Stimulated activated CD4-positive, alpha-beta T cell treated with anti-CD3 and anti-CD28 coated beads, Interleukin-1b, Interleukin-23, amount 100 ng/mL, for 4 hours (primary cell): ENCODE measurements at places on chromosomes 3 and 15.
A peak's percentile ranks its signal among the peaks of the same experiment; 100 is the strongest.

GRCh38 chr3:64143409-64144130, 81.7 kb downstream of the PRICKLE2 start:
- DNase-seq = no peak

- DNase-seq = no peak
Observed at GRCh38 chr3:42024591-42025351, 62.9 kb upstream of the ULK4 start.

GRCh38 chr3:144772372-144772771, 800.7 kb downstream of the DIPK2A start:
- DNase-seq = no peak

GRCh38 chr3:39108200-39108710, 775 bp downstream of the TTC21A start:
- no peak for DNase-seq

DNA sequence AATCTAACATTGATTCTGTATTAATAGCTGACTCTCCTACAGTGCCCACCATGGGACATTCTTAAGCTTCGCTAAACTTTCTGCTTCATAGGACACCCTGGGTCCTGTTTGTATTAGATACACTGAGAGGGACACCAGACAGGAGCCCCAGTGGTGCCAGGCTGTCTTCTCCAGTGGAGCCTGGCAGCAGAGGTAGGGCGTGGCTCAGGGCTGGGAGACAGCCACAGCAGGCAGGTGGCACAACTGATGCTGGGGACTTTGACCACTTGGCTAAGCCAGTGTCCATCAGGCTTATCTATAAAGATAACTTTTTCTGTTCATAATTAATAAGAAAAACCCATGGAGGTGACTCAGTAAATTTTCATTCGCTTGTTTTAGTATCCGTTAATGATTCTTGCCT, 21.8 kb downstream of the NIPA1 start:
- DNase-seq = no peak

- no peak for DNase-seq
Observed at GRCh38 chr3:124916837-124917409, 17.6 kb downstream of the MUC13 start.

- no peak for DNase-seq
Observed at GRCh38 chr15:79051941-79052731, 38.4 kb downstream of the RASGRF1 start.

GRCh38 chr3:159941038-159942000, 47.3 kb upstream of the IL12A start:
- DNase-seq = no peak

GRCh38 chr15:63246691-63247469, 30.5 kb upstream of the APH1B start:
- DNase-seq = no peak

DNA sequence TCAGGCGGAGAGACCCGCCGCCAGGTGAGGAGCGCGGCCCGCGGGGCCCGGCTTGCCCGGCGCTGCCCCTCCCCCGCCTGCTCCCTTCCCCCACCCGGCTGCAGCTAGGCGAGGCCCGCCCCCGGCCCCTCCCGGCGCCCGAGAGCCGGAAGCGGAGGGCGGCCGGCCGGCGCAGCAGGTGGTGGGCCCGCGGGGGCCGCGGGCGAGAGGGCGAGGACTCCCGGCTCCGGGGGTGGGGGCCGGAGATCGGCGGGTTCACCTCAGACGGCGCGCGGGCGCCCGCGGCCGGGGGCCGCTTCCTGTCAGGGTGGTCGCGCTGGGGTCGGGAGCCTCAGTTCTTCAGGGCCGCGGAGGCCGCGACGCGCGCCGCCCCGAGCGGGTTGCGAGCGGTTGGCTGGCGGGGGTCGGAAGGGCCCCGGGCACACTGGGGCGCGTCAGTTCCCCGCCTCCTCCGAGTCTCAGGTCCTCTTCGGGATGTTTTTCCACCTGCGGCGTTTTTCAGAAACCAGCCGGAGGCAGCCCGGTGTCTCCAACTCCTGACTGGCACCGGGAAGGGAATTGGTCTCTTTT, 395 bp downstream of the ZFAND6 start:
- DNase-seq = peak; percentile 81

- no peak for DNase-seq
Observed at GRCh38 chr3:35936571-35936970, 297.2 kb downstream of the ARPP21 start.

DNA sequence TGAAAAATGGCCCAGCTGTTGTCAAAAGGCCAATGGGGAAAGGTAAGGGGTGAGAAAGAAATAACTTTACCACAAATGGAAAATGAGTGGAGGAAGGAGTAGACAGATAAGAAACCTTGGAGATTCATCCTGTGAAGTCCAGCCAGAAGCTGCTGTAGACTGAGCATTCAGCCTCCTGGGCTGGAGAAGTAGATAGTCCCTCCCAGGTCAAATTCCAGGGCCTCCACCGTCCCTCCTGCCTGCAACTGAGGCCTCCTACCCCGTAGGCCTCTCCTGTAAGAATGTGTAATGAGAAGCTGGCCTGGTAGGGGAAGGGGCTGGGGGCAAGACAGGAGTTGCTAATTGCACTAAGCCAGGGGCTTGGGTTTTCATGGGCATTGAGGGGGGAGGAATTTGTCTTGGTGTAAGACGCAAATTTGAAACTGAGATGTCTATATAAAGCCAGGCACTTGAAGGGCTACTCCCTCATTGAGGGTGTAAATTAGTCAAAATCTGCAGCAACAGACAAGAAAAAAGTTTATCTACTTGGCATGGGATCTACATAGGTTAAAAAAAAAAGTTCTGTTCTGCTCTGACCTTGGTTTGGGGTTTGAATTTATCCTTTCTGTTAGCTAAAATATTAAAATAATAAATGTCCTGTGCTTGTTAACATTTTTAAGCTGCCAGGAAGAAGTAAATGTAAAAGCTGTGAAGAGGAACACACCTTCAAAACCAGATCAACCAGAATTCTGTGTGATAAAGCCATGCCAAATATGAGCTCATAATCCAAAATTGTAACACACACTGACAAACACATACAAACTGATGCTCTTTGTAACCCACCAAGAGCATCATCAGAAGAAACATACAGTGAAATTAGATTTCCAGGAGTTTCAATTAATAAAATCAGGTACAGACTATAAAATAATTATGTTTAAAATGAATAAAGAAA, 1.7 kb upstream of the RBP2 start:
- no peak for DNase-seq

GRCh38 chr3:133750259-133750656, 4.1 kb downstream of the TF start:
- no peak for DNase-seq

GRCh38 chr15:38920966-38921365, 356.4 kb upstream of the RASGRP1 start:
- no peak for DNase-seq

DNA sequence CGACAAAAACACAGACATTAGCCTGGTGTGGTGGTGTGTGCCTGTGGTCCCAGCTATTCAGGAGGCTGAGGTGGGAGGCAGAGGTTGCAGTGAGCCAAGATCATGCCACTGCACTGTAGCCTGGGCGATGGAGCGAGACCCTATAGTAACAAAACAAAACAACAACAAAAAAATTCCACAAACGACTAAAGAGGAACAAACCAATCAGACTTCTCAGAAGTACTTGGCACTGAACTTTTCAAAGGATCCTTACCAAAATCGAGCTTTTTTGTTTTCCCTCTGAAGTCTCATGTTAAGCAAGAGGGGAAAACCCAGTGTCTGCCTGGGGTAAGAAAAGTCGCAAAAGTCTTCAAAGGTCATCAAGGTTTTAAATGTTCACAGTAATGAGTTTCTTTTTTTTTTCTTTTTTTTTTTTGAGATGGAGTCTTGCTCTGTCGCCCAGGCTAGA, 30.1 kb upstream of the TFRC start:
- DNase-seq = no peak

DNA sequence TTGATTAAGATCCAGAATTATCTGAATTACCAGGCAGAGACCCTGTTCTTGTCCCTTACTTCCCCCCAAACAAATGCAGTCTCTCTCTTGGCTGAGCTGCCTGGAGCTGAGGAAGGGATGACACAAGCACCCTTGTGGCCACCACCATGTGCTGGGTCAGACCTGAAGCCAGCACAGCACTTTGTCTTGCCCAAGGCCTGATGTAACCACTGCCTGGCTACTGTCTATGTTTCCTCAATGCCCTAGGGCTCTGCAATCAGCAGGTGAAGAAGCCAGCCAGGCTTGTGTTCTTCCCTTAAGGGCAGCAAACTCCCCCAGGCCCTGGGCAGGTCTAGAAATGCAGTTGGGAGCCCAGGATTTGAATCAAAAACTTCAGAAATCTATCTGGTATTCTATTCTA, 15.8 kb upstream of the CASR start:
- no peak for DNase-seq

- no peak for DNase-seq
Observed at GRCh38 chr3:9422712-9423424, 25.5 kb downstream of the SETD5 start.
